ENCODE measurements at places on chromosomes 16 and 17.

GRCh38 chr16:83397601-83398291 lies 410.0 kb upstream of the HSBP1 start:
- no peak for DNase-seq

DNA sequence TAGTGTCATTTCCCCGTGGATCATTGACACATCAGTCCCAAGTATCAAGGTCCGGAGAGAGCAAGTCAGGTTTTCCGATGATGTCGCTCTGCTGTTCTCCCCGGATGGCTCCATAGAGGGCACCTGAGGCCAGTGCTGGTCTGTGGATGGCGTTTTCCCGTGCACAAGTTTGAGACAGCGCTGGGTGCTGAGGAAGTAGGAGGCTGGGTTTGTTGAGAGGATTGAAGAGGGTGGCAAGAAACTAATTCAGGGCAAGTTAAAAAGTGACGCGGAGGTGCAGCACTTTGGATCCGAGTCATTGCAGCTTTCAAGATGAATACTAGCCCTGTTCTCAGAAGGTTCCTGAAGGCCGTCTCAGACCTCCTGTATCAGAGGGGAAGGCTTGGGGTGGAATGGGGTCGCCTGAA lies 7.7 kb downstream of the NUBP1 start:
- no peak for DNase-seq

- DNase-seq = no peak
Measured at GRCh38 chr17:53924530-53925455, 102.1 kb downstream of the KIF2B start.

- no peak for DNase-seq
Measured at GRCh38 chr17:65601145-65601544, 39.7 kb upstream of the AXIN2 start.

DNA sequence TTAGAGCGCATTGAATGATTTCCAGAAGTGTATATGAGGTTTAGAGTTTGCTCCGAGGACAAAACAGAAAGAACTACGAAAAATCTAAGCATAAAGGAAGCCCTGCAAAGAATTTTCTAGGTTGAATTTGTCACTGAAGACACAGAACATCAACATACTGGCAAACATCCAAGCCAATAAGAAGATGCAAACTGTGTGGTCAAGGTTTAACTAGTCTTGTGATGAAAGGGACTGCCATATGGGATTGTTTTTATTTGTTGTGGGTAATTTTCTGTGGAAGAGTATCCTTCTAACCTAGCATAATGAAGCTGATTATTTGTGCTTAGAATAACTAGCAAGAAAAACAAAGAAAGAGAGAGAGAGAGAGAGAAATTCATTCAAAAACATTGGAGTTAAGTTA lies 492.0 kb upstream of the ERCC4 start:
- no peak for DNase-seq

DNA sequence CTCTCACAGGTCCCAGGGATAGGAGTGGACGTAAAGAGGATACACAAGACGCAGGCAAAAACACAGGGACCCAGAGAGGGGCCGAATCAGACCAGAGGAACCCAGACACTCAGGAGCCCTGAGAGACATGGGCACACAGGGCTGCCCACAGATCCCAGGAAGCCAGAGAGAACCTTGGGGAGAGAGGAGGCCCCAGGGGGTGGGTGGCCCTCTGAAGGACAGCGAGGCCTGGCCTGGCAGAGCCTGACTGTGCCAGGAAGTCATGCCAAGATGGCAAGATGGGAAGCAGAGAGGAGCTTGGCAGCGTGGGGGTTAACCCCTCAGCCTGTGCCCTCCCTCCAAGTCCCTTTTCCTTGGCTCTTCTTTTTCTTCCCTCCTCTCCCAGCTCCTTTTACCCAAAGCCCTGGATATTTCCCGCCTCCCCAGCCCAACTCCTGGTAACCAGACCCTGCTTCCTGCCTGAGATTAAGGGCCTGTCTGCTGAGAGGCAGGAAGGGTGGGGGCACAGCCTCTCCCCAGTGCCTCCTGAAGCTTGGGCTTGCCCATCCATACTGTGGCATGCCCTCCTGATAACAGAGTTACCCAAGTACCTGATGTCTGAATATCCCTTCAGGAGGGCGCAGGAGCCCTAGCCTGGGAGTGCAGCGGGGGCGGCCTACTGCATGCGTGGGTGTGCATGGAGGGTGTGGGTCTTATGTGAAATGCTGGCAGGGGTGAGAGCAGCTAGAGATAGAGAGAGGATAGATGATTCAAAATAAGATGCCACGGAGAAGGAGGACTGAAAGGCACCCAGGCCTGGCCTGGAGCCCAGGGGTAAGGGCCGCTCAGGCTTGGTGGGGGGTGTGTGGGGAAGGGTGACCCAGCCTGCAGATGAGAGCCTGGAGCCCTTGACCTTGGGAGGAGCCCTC lies 6.0 kb upstream of the TBX21 start:
- no peak for DNase-seq

Data from midbrain (tissue), 1 donor.